ENCODE measurements at places on chromosomes 11 and 22. TPM values are rescaled to one million over a fixed set of nuclear protein-coding genes. Genes with fewer than 3 reads are reported as not detected.

MYOD1 gene
- total RNA-seq = 2.3 TPM

JHY gene
- 5.6 TPM for total RNA-seq

TOMM22 gene
- 33.5 TPM for total RNA-seq

C11orf97 gene
- not detected for total RNA-seq

LIMK2 gene
- total RNA-seq = 72.7 TPM

NXPE1 gene
- total RNA-seq = not detected

FOXRED2 gene
- 6.7 TPM for total RNA-seq

IGF2 gene
- 467 TPM for total RNA-seq

CRYBB2 gene
- not detected for total RNA-seq

OR52I1 gene
- total RNA-seq = not detected

PRAME gene
- total RNA-seq = not detected

POLR2L gene
- 64.4 TPM for total RNA-seq

PRG3 gene
- total RNA-seq = 2.9 TPM

FAM227A gene
- total RNA-seq = 3.2 TPM

MS4A12 gene
- not detected for total RNA-seq

AIFM3 gene
- total RNA-seq = 0.20 TPM

TPH1 gene
- total RNA-seq = 0.20 TPM

GTSE1 gene
- total RNA-seq = 3.6 TPM

ANKRD13D gene
- 33.0 TPM for total RNA-seq

C11orf86 gene
- total RNA-seq = not detected

SLC6A5 gene
- not detected for total RNA-seq

CAVIN3 gene
- total RNA-seq = 23.8 TPM

SSTR3 gene
- not detected for total RNA-seq

HEPN1 gene
- not detected for total RNA-seq

GRAMD1B gene
- total RNA-seq = 3.4 TPM

CHRM1 gene
- 0.69 TPM for total RNA-seq

OVCH2 gene
- 1.2 TPM for total RNA-seq

CSNK2A3 gene
- total RNA-seq = 1.6 TPM

OR51M1 gene
- not detected for total RNA-seq

PLA2G6 gene
- 21.1 TPM for total RNA-seq
